ENCODE measurements at places on chromosomes 1 and 21.

DNA sequence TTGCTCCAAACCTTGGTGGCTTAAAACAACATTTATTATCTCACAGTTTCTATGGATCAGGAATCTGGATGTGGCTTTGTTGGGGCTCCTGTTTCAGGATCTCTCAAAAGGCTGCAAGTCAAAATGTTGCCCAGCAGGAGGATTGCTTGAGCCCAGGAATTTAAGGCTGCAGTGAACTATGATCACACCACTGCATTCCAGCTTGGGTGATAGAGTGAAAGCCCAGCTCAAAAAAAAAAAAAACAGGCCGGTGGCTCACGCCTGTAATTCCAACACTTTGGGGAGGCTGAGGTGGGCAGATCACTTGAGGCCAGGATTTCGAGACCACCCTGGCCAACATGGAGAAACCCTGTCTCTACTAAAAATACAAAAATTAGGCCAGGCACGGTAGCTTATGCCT lies 30.0 kb downstream of the BCAS2 start:
- no peak for DNase-seq

- DNase-seq, result no peak
These were observed 528.6 kb downstream of the NEGR1 start for GRCh38 chr1:71753746-71754145.

DNA sequence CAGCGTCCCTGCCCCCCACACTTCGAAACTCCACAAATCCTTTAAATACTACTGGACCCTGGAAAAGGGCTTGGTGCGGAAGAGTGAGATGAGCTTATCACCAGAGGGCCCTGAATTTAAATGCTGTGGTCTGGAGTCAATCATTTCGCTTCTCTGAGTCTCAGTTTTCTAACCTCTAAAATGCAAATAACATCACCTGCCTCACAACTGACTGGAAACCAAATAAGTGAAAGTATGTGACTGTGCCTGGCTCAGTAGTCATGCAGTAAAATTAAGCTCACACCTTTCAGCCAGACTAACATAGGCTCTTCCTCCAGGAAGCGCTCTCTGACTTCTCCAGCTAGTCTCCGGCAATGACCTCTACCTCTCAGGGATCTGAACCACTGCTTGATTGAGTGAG lies 4.2 kb downstream of the GJA4 start:
- DNase-seq, result no peak

- no peak for DNase-seq
These were observed 378 bp upstream of the NUP210L start for GRCh38 chr1:154155251-154155650.

DNA sequence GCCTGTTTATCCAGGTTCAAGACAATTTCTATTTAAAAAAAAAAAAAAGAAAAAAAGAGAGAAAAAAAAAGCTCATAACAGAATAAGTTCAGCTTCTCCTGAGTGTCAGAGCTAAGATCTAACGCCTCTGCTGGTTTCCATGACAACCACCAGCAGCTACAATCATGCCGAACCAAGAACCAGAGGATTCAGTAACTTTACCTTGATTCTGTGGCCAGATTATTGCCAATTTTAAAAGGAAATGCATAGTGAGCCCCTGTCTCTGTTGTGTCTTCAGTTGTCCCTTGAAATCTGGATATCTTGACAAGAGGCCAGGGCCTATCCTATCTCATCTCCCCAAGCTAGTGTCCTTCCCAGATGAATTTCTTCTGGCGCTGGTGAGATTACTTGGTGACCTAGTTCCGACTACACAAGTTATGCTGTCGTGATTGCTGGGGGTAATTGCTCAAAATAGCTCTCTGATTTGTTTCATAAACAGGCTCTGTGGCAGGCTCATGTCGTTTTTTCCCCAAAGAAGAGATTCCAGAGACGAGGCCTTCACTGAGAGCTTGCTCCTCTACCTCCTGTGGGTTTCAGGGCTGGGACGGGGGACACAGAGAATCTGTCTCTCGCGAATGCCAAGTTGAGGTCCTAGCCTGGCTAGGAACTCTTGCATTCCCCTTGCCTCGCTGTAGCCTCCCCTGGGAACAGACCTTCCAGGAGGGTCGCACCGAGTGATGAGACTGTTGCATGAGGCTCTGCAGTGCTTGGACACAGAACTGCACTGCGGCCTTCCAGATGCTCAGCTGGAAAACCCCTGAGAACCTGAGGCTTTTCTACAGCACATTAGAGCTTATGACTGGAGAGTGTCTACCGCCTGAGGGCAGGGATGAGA lies 32.4 kb upstream of the SCCPDH start:
- no peak for DNase-seq

- no peak for DNase-seq
These were observed 39.7 kb downstream of the PROX1 start for GRCh38 chr1:214027498-214027897.

DNA sequence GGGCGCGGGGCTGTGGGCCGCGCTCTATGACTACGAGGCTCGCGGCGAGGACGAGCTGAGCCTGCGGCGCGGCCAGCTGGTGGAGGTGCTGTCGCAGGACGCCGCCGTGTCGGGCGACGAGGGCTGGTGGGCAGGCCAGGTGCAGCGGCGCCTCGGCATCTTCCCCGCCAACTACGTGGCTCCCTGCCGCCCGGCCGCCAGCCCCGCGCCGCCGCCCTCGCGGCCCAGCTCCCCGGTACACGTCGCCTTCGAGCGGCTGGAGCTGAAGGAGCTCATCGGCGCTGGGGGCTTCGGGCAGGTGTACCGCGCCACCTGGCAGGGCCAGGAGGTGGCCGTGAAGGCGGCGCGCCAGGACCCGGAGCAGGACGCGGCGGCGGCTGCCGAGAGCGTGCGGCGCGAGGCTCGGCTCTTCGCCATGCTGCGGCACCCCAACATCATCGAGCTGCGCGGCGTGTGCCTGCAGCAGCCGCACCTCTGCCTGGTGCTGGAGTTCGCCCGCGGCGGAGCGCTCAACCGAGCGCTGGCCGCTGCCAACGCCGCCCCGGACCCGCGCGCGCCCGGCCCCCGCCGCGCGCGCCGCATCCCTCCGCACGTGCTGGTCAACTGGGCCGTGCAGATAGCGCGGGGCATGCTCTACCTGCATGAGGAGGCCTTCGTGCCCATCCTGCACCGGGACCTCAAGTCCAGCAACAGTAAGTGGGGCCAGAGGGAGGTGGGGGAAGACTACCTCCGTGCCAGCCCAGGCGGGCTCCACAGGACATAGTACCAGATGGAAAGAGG lies 808 bp downstream of the MAP3K21 start:
- DNase-seq, result no peak

DNA sequence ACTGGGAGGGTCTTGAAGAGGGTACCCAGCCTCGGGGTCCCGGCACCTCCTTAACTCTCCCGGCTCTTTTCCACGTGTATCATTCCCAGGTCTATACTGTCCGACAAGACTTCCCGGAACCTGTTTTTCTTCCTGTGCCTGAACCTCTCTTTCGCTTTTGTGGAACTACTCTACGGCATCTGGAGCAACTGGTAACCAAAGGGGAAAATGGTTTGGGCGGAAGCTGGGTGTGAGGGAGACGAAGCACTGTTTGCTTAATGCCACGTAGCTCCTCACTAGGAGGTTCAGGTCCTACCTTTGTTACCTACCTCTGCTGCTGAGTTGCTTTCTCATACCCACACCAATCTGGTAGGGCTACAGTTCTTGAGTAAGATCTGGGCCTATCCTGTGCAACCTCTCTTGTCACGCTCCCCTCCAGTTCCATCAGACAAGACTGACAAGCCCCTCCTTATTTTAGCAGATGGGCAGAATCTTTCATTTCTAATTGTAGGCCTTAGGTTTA lies 642 bp downstream of the SLC30A7 start:
- no peak for DNase-seq

DNA sequence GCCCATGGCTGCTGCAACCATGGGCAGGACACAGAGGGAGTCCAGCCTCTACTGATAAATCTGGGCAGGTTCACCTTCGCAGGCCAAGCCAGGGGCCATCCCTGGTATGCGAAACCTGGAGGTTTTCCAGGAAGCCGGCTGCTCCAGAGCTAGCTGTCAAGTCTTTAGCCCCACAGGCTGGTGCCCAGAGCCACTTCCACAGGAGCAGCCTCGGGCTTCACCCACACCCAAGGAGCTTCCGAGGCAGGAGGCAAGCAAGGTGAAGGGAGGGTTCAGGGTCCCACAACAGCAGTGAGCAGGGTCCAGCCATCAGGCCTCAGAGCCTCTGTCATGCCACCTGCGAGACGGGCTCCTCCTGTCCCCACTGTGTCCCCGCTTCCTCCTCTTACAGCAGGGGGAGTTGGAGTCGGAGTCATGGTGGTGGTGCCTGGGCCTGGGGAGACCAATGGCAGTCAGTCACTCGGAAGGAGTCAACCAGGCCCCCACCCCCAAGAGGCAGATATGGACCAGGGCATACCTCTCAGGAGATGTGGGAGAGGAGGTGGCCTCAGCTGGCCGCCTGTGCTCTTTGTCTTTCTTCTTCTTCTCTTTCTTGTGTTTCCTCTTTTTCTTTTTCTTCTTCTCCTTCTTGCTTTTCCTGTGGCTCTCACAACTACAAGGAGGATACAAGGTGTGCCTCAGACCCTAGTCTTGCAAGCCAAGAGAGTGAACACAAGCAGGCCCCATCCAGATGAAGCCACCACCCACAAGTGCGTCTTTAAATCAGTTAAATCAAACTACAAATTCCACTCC lies 2.1 kb downstream of the C1orf35 start:
- no peak for DNase-seq

DNA sequence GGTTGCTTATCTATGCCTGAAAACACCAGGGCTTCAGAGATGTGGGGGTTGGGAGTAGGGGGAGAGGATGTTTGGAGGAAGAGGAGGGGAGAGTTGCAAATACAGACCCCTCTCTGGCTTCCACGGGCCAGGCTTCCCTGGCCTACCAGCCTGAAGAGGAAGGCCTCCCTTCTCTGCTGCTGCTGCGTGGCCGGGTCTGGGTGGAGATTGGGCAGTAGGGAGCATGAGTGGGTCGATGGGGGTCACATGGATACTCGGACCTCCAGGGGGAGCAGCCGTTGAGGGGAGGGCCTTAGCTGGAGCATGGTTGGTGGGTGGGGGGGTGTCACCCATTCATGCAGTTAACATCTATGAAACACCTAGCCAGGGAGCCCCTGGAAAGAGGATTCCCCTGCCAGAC lies 1.5 kb downstream of the RORC start:
- no peak for DNase-seq

- DNase-seq, result no peak
These were observed 24.6 kb downstream of the RIPK4 start for GRCh38 chr21:41742073-41742875.

- no peak for DNase-seq
These were observed 18.1 kb upstream of the ETS2 start for GRCh38 chr21:38787461-38788274.

GRCh38 chr1:159014851-159015250 lies 5.1 kb downstream of the IFI16 start:
- no peak for DNase-seq

DNA sequence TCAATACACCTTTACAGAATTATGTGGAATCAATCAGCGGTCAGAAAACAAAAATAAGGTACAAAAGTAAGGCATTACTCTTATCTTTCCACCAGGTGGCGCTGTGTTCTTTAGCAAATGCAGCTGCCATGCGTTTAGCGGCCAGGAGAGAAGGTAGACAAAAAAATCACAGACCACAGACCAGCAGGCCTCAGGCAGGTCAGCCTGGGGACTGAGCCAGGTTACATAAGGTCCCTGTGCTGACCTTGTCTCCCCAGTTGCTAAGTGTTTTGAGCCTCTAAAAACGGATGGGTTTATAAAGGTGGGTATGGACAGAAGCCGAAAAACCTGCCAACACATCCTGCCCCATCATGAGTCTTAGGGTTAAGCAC lies 2.8 kb downstream of the RGS16 start:
- peak; percentile 50 for DNase-seq

- DNase-seq, result no peak
These were observed 19.0 kb downstream of the CRYZ start for GRCh38 chr1:74713849-74714248.

DNA sequence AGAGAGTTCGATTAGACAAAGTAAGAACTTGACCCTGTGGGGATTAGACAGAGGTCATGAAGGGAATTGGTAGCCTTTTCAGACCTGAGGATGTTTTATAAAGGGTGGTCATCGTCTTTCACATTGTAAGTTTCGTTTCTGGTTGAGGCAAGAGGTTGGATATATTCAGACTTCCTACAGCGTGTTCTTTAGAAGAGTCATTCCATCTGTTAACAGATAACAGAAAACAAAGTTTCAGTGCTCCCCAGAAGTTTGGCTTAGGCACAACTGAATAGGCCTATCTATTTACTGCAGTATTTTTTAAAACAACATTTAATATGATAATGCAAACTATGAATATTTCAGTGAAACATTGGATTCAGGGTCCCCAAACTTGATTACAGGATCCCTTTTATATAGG lies 17.1 kb upstream of the IVNS1ABP start:
- DNase-seq, result no peak

DNA sequence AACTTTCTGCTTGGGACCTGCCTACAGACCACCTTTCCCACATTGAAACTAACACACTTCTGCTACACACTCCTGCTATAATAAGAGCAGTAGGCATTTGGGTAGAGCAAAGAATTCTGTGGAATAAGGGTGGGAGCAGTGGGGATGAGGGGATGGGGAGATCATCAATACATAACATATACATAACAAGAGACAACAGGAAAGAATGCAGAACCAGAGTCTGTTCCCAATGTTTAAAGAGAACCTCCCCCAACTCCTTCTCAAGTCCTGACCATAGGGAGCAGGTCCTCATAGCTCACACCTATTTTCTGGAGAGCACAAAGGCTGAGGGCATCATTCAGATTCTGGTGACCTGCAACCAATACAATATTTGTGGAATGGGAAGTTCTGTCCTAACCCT lies 121.6 kb upstream of the BARHL2 start:
- no peak for DNase-seq

DNA sequence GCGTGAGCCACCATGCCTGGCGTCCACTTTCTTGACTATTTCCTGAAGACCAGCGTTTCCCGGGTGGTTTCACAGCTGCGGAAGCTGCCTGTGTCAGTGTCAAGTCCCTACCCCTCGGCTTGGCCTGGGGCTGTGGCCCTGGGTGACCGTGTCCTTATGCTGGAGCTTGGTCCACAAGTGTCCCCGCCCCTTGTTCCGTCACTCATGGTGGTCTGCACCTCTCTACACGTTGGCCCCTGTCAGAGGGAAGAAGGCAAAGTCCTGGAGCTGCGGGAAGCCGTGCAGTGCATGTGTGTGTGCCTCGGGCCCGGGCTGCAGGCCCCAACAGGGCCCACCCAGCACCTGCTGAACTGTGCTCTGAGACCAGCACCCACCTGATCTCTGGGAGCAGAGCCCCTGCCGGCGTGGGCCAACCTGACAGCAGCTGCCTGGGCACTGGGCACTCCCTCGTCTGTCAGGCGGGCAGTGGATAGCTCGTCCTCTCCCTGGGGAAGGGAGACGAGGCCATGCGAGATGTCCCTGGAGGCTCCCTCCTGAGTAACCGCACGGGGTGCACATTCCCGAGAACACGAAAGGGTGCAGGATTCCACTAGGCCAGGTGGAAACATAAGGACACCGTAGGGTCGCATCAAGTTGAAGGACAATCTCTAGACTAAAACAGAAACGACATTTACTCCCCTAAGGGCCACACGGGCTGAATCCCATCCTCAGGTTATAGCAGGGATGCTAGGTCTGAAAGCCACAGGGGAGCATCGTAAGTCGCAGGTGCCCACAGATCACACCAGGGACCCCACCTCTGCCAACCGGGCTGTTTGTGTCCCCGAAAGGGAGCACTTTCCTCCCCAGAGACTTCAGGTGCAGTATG lies 2.4 kb upstream of the C1orf159 start:
- no peak for DNase-seq
